Activated CD4-positive, alpha-beta T cell treated with anti-CD3 and anti-CD28 coated beads for 1 hour (primary cell): ENCODE measurements at places on chromosomes 2 and 18.

DNA sequence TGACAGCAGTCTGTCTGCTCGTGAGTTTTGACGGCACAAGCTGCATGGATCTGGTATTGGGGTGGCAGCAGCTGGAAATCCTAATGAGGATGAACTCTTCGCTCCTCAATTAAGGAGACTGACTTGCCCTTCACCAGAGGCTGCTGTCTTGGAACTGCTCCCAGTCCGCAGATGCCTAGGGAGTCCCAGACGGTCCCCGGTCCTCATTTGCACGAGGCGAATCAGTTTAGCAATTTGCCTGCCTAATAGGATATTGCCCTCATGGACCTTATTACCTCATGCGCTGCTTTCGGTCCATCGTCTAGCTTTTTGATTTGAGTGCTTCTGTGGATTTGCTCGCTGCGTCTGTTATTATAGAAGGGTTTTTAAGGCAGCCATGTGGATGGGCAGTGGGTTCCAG lies 40.6 kb downstream of the ASAP2 start:
- DNase-seq, result no peak

- DNase-seq, result no peak
These were observed 60.0 kb upstream of the KLF7 start for GRCh38 chr2:207225773-207226172.

GRCh38 chr2:225244933-225245332 lies 154.6 kb upstream of the NYAP2 start:
- no peak for DNase-seq

GRCh38 chr2:218861645-218862318 lies 2.2 kb downstream of the WNT6 start:
- no peak for DNase-seq

- DNase-seq, result no peak
These were observed 65.7 kb upstream of the PARD3B start for GRCh38 chr2:204479557-204479956.

DNA sequence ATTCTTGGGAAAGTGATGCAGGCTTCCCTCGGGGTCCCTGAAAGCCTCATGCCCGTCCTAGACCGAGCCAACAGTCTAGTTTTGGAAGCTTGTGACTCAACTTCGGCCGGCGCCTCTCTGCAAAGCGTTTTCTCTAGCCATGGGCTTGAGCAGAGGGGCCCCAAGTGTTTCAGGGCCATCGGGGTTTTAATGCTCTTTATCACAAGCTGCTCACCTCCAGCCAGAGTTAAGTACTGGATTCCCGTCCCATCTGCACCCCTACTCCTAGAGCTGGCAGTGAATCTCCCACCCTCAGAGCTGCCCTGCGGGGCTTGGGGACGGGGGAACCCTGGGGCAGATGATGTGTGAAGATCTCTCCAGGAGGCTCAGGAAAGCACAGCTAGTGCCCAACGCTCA lies 7.3 kb downstream of the RAX start:
- DNase-seq, result no peak

- no peak for DNase-seq
These were observed 45.6 kb upstream of the BZW1 start for GRCh38 chr2:200765995-200766660.

GRCh38 chr18:73724958-73725357 lies 422.7 kb downstream of the FBXO15 start:
- no peak for DNase-seq

DNA sequence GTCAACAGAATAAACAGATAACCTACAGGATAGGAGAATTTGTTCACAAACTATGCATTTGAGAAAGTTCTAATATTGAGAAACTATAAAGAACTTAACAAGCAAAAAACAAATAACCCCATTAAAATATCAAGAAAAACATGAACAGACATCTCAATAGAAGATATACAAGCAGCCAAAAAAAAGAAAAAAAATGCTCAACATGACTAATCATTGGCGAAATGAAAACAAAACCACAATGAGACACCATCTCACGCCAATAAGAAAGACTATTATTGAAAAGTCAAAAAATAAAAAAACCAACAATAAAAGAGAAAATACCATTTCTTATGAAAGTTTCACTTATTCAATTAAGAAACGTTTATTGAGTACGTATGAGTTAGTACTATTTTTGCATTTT lies 800.5 kb downstream of the CBLN2 start:
- no peak for DNase-seq

GRCh38 chr2:17804358-17804757 lies 11.9 kb upstream of the MSGN1 start:
- DNase-seq, result no peak

- DNase-seq, result no peak
These were observed 354.7 kb downstream of the EIPR1 start for GRCh38 chr2:3022841-3023372.

- DNase-seq, result no peak
These were observed 247.8 kb downstream of the DOK6 start for GRCh38 chr18:69648486-69648885.
